Amniotic stem cell (primary cell): ENCODE measurements at places on chromosomes 12 and 14.

DNA sequence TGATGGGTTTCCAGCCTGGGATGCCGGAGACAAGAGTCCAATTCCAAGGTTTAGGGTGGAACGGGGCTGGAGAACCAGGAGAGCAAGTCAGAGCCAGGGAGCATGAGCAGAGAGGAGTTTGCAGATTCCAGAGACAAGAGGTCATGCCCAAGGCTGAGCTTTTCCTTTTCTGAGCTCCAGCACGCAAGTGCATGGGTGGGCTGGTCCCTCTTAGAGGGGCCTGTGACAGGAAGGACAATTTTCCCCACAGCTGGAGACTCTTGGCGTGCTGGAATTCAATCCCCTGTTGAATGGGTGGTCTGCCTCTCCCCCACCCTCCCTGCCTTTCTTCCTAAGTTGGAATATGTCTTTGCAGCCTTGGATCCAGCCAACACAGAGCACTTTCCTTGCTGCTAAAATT lies 431.9 kb downstream of the BCL11B start:
- no peak for DNase-seq

DNA sequence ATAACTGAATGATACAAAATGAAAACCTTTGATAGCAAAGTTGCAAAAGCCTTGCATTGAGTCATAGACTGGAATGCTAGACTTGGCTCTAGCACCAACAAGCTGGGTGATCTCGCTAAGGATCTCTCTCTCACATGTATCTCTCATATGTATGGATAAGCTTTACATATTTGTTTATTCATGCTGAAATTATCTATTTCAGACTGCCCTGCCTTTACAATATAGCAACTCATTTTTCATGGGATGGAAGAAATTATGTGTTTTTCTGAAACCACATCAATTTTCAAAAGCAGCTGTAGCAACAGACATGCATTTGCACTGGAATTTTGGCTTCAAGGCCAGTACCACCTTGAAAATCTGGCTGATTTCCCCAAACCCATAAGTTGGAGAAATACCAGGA lies 11.4 kb downstream of the RERG start:
- DNase-seq, result no peak

DNA sequence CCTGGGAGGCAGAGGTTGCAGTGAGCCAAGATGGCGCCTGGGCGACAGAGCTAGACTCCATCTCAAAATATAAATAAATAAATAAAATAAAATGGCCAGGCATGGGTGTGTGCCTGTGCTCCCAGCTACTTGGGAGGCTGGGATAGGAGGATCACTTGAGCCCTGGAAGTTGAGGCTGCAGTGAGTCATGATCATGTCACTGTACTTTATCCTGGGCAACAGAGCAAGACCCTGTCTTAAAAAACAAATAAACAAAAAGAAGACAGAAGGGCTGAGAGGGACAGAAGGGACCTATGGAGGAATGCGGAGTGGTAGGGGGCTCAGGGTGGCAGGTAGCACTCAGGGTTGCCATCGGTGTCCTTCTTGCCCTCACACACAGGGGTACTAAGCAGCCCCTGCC lies 40.8 kb downstream of the PRPF40B start:
- DNase-seq, result no peak

DNA sequence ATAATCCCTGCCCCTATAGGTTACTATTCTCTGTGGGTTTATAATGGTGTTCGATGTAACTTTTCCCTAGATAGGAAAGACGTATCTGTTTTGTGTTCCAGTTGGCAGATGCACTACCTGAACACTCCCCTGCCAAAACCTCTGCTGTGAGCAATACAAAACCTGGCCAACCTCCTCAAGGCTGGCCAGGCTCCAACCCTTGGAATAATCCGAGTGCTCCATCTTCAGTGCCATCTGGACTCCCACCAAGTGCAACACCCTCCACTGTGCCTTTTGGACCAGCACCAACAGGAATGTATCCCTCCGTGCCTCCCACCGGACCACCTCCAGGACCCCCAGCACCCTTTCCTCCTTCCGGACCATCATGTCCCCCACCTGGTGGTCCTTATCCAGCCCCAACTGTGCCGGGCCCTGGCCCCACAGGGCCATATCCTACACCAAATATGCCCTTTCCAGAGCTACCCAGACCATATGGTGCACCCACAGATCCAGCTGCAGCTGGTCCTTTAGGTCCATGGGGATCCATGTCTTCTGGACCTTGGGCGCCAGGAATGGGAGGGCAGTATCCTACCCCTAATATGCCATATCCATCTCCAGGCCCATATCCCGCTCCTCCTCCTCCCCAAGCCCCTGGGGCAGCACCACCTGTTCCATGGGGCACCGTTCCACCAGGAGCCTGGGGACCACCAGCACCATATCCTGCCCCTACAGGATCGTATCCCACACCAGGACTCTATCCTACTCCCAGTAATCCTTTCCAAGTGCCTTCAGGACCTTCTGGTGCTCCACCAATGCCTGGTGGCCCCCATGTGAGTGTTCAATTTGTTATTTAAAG lies 11.3 kb downstream of the MAPK1IP1L start:
- DNase-seq, result no peak

GRCh38 chr12:132807295-132808092 lies 21.2 kb downstream of the GOLGA3 start:
- no peak for DNase-seq

DNA sequence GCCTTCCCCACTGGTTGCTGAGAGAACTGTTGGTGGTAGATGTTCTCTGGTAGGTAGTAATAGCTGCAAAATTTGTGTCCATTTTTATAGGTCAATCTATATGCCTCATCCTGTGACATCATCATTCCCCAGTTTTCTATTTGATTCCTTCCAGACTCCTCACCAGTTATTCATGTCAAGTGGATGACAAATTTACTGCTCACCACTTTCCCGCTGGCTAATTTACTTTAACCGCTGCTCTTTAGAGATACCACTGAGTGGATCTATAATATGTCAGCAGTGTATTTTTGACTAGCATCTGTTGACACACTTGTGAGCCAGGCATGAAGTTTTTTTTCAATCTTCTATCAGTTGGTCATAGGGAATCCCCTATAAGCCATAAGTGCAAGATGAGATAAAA lies 24.6 kb downstream of the GPR65 start:
- no peak for DNase-seq

- DNase-seq, result no peak
Observed at GRCh38 chr12:59559696-59560095, 36.1 kb upstream of the SLC16A7 start.

DNA sequence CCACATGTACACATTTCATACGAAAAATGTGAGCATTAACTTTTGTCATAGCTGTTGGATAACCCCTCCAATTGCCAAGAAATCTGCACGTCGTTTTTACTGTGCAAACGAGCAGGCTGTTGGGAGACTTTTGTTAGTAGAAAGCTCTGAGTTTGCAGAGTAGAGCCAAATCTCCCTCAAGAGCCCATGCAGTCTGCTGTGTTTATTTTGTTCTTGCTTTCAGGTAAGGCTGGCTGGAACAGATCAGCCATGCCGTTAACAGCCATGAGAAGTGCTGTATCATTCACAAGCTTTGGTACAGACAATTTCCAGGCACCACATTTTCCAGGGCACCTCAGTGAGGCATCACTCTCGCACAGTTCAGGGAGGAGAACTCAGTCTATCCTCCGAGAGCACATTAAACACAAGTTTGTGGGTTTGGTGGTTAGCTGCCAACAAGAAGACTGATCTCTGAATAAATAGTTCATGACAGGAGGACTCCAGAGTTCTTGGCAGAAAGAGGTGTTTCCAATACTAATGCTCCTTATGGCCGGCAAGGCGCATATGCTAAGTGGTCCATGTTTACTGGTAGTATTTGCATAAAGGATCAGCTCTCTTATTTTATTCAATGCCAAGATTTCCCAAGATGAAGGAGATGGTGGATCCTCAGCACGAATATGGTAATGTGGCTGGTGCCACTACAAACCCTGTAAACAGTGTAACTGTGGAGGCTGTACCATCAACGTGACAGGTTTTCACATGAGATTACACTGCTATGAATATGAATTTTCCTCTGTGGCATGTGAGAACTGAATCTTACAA lies 30.3 kb upstream of the PELI2 start:
- no peak for DNase-seq

- no peak for DNase-seq
Observed at GRCh38 chr12:62646566-62646965, 179.9 kb downstream of the MON2 start.

GRCh38 chr12:109818905-109819500 lies 14.2 kb downstream of the TRPV4 start:
- DNase-seq, result peak; percentile 40

DNA sequence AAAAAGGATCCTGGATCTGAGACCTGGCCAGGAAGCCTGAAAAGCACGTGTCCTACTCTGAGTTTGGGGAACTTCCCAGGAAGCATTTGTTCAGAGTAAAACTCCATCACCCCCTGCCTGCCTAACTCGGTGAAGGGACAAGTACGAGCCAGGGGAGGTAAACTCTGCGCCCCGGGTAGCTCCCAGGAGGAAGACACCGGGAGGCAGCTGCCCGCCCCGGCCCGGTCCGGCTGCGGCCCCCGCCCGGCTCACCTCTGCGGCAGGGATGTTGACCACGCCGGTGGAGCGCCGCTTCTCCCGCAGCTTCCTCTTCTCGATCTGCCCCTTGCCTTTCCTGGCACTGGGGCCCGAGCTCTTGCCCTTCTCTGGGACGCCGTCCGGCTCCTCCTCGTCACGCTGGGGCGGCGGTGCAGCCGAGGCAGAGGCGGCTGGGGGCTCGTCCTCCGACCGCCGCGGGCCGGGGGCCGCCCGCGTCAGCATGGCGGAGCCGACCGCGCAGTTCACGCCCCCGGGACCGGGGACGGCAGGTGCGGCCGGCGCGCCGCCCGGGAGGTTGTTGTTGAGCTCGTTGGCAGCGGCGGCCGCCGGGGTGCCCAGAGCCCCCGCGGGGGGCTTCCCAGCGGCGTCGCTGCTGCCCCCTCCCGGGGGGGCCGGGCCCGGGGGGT lies 1.2 kb downstream of the PAWR start:
- no peak for DNase-seq

DNA sequence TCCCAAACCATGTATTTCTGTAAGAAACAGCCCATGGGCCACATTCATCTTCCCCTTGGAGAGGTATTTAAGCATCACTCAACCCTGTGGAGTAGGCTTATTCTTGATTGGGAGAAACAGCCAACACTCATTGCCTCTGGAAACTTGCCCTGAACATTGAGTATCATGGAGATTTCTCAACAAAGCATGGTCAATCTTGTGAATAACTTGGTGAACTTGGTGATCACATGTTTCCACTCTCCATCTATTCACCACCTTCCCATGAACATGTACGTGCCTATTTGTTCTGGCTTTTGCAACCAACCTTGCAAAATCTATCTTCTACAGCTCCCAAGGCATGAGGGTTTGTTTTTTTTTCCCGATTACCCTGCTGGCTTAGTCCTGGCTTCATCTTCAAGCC lies 163.2 kb downstream of the PAH start:
- DNase-seq, result no peak

GRCh38 chr12:120820884-120821510 lies 83.2 kb downstream of the SPPL3 start:
- no peak for DNase-seq

GRCh38 chr14:73787486-73788316 lies 63.9 kb upstream of the PTGR2 start:
- DNase-seq, result no peak

- no peak for DNase-seq
Observed at GRCh38 chr12:121443911-121444841, 44.3 kb downstream of the RNF34 start.

DNA sequence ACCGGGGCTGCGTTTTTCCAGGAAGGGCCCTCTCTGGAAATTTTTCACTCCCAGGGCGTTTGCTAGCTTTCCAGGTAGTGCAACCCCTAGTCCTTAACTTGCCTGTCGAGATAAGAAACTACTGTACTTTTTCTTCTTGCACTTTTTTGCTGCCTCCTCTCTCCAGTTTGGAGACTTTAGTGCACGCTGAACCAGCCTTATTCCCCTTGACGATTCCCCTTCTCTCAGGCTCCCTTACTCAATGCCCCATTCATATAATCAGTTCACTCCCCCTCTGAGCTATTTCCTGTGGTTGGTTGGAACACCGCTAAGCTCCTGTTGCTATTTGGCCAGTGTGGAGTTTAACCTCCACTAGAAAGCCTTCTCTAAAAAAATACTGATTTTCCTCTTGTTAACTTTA lies 682 bp downstream of the CREBL2 start:
- no peak for DNase-seq

- DNase-seq, result no peak
Observed at GRCh38 chr12:2160043-2160442, 107.3 kb downstream of the CACNA1C start.

GRCh38 chr12:124592481-124593160 lies 25.2 kb upstream of the NCOR2 start:
- no peak for DNase-seq

- no peak for DNase-seq
Observed at GRCh38 chr14:73953731-73954130, 3.6 kb downstream of the COQ6 start.

DNA sequence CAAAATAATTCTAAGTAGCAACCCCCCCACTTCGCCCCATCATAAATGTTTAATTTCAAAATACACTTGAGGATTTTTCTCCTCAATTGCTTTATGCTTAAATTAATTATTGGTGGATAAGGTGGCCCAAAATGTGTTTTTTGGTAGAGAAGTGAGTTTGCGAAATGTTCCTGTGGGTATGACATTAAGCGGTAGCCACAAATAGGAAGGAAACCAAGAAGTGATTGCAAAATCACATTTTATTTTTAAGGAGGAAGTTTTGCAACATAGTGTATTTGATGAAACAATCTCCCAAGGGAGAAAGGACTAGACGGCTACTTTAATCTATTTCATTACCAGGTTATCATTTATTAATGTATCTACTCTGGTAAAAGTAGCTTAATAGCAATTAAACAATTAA lies 25.5 kb downstream of the SLC25A3 start:
- DNase-seq, result no peak

DNA sequence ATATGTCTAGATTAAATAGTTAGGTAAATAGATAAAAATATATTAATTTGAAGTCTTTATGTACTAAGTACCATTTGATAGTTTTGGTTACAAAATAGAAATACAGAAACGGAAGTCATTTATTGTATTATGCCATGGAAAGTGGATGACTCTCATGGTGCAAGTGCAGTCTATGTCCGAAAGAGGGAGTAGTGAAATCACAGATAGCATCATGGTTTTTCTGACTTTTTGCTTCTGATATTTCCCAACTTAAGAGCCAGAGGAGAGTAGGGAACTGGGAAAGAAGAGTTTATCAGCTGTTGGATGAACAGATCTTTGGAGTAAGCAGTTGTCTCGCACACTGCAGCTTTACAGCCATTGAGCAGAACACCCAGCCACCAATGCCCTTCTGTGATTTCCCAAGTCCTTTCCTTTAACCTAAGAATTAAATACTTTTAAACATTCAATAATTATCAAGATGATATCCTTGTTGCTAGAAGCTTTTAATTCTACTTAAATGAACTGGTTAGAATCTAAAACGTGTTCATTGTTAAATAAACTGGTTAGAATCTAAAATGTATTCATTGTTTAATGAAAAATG lies 18.4 kb upstream of the SRGAP1 start:
- peak; percentile 30 for DNase-seq

- no peak for DNase-seq
Observed at GRCh38 chr12:39886106-39886505, 219.8 kb downstream of the SLC2A13 start.
